ENCODE measurements at places on chromosomes 4 and X.

DNA sequence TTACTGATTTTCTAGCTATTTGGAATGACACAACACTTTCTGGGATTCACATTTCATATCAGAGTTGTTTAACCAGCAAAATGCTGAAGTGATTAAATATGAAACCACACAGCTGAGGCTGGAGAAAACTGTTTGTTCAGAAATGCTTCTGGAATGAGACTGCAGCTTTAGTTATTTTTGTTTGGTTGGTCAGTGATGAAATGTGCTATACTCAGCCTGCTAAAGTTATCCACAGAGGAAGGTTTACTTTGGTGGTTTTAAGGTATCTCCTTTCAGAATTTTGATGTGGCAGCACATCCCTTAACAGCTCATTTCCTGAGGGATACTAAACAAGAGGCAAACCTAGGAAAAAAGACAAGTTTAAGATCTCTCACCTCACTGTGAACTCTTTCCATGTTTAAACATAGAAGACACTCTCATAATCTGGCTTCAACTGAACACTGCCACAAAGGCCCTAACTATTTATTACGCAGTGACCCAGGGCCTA, 106.6 kb upstream of the PDE5A start:
- DNase-seq: no peak

DNA sequence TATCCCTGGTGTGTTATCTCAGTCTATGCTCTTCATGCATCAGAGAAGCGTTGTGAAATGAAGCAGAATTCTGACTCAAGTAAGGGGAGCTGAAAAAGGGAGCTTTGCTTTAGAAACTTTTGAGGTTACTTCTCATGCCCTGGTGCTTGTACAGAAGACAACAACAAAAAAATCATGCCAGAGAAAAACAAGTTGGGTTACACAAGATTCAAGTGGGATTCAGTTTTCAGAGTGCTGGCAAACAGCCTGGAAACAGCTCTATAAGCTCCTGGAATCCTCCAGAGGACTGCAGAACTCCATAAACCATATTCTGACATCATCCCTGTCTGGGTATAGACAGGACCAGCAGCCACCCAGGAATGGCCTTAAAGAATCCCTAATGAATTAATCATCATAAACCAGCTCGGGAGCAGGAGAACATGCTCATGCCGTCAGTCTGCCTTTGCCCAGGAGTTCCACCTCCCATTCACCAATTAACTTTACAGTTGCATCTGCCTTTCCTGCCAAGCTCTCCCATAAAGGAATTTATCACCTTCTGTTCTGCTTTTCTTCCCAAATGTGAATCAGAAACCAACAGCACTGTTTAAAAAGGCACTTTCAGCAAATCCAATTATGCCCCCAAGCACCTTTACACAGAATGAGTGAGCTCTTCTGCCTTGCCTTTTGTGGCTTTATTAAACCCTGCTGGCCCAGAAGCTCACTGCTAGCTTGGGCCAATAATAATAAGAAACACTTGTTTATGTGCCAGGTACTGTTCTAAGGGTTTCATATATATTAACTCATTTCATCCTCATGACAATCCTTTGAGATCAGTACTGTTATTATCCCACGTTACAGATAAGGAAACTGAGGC, 54.5 kb upstream of the FBXW7 start:
- no peak for DNase-seq

DNA sequence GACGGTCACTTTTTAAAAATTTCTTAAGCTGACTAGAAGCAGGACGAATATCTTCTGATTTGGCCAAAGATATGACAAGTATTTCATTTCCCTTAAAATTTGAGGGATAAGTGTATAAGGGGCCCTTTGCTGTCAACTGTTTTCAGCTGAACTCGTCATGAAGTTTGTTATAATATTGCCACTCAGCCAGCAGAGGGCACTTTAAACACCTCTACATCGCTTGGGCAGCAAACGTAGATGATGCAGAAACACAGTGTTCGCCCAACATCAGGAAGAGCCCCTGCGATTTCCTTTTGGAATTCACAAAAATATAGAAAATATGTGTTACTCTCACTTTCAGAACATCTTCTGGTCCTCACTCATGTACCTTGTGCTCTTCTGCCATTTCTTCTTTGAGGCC, 435.7 kb upstream of the FMR1 start:
- peak; percentile 13 for DNase-seq

- DNase-seq: no peak
Observed at GRCh38 chr4:89164400-89164799, 53.1 kb downstream of the TIGD2 start.

DNA sequence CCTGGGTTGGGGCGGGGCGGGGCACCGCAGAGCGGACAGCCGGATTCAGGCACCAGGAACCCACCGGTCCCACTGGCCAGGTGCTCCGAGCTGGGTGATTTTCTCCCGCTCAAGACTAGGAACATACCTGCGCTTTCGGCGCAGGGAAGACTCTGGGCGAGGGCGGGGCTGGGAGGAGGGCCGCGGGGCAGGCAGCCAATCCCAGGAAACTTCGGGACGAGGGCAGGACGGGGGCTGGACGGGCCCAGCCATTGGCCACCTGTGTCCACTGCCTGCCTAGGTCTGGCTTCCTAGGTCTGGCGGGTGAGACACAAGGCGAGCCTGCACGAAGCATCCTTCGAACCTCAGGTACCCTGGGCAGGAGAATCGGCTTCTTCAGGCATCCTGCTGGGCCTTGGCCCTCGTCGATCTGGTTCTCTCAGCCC, 274 bp upstream of the ERVMER34-1 start:
- DNase-seq: no peak

GRCh38 chr4:96913441-96914080, 1073.7 kb downstream of the PDHA2 start:
- DNase-seq: no peak

DNA sequence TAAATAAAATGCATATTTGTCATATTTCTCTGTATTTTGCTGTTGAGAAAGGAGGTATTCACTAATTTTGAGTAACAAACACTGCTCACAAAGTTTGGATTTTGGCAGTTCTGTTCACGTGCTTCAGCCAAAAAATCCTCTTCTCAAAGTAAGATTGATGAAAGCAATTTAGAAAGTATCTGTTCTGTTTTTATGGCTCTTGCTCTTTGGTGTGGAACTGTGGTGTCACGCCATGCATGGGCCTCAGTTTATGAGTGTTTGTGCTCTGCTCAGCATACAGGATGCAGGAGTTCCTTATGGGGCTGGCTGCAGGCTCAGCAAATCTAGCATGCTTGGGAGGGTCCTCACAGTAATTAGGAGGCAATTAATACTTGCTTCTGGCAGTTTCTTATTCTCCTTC, 3.3 kb downstream of the HTT start:
- no peak for DNase-seq

GRCh38 chrX:41781500-41781899, 57.5 kb downstream of the GPR82 start:
- peak; percentile 12 for DNase-seq

GRCh38 chr4:44583393-44583792, 68.0 kb downstream of the YIPF7 start:
- no peak for DNase-seq

DNA sequence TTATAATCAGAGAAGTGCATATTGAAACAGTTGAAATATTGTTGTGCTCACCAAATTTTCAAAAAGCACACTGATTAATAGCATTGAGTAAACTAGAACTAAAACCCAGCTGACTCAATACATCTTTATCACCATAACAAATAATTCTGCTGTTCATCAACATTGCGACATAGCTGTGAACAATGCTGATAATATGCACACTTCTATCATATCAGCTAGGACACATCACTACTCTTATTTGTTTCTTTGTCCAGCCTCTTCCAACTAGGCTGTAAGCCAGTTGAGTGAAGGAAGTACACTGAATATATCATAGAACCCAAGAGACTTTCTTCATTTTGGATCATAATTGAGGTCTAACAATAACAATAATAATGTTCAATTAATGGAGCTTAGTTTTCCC, 349.7 kb downstream of the IQCM start:
- DNase-seq: no peak

DNA sequence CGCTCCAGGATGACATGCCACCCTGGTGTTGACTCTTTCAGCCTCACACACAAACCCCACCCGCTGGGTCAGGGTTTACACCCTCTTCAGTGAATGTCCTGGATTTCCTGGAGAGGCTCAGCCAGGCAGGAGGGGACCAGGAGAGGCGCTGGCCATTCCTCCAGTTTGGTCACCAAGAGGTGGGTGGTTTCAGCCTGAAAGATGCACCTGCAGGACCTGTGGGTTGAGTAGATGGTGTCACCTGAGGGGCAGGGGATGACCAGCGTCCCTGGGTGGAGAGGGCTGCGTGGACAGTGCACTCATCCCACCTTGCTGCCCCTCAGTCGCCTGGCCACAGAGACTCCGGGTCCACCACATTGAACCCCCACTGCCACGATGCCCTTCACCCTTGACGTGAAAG, 179.7 kb downstream of the ASMT start:
- no peak for DNase-seq

- no peak for DNase-seq
Observed at GRCh38 chr4:184368290-184368689, 106.1 kb downstream of the IRF2 start.

- DNase-seq: no peak
Observed at GRCh38 chr4:178917756-178918155, 1475.5 kb upstream of the AGA start.

DNA sequence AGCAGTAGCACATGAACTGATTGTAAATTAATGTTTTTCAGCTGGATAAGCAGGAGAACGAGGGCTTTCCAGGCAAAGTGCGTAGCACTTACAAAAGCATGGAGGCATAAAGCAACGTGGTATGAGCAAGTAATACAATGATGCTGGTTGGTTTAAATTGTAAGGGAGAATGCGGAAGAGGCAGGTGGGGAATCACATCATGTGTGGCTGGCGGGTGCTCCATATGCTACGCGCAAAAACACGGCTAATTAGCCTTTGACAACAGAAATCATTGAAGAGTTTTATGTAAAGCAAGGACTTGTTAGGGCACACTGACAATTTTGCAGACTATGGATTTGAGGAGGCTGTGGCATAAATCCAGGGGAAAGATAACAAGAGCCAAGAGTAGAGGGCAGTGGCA, 14.6 kb downstream of the SYTL4 start:
- DNase-seq: no peak

GRCh38 chrX:5051831-5052491, 1176.7 kb downstream of the NLGN4X start:
- peak; percentile 93 for DNase-seq

GRCh38 chr4:128782076-128782715, 27.3 kb upstream of the JADE1 start:
- peak; percentile 8 for DNase-seq

DNA sequence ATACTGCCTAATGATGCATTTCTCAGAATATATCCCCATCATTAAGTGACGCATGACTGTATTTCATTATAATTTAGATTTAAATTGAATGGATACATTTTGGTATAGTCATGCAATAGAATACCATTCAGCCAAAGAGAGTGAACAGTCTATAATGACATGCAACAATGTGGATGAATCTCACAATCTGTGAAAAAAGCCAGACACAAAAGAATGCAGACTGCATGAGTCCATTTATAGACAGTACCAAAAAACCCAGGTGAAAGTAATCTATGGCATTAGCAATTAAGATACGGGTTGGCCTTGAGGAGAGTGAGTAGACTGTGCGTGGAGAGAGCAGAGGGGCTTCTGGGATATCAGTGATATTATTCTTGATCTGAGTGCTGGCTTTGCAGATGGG, 239.7 kb upstream of the PGRMC2 start:
- DNase-seq: no peak

- no peak for DNase-seq
Observed at GRCh38 chrX:78377186-78377585, 49.8 kb upstream of the CYSLTR1 start.

DNA sequence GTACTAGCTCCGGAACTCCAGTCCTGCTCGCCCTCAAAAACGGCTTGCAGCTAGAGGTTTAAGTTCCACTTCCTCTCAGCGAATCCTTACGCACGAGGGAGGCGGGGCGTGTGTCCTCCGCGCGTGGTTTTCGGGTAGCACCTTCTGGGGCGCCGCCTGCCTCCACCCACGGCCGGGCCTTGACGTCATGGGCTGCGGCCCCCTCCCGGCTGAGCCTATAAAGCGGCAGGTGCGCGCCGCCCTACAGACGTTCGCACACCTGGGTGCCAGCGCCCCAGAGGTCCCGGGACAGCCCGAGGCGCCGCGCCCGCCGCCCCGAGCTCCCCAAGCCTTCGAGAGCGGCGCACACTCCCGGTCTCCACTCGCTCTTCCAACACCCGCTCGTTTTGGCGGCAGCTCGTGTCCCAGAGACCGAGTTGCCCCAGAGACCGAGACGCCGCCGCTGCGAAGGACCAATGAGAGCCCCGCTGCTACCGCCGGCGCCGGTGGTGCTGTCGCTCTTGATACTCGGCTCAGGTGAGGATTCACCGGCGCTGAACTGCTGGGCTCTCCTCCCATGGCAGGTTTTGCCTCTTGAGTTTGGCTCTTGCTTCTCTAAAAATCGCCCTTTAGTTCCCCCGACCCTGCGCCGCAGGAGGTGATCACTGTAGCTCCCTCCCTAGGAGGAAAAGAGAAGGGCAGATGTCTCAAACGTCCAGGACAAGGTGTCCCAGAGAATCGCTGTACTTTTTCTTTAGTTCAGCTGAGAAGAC, at the start of gene AREG:
Gene AREG, plus strand, starts transcription at position 246 of the 752 bp plus-strand sequence. Its CDS starts 210 bp downstream, at position 456.
- DNase-seq: peak; percentile 32

DNA sequence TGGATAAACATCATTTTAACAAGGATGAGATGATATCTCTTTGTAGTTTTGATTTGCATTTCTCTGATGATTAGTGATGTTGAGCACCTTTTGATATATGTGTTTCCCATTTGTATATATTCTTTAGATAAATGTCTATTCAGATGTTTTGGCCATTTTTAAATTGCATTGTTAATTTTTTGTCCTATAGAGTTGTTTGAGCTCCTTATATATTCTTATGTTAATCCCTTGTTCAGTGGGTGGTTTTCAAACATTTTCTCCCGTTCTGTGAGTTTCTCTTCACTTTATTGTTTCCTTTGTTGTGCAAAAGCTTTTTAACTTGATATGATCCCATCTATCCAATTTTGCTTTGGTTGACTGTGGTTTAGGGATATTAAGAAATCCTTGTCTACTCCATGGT, 606.0 kb downstream of the CCSER1 start:
- no peak for DNase-seq

GRCh38 chr4:930028-930551, 2.0 kb downstream of the GAK start:
- DNase-seq: no peak

- DNase-seq: no peak
Observed at GRCh38 chrX:112968351-112969133, 127.9 kb upstream of the AMOT start.

- no peak for DNase-seq
Observed at GRCh38 chr4:176036585-176037205, 28.9 kb upstream of the WDR17 start.

GRCh38 chrX:98523026-98523425, 1639.3 kb downstream of the RPA4 start:
- DNase-seq: no peak

GRCh38 chrX:19742826-19743225, 144.6 kb downstream of the SH3KBP1 start:
- no peak for DNase-seq

DNA sequence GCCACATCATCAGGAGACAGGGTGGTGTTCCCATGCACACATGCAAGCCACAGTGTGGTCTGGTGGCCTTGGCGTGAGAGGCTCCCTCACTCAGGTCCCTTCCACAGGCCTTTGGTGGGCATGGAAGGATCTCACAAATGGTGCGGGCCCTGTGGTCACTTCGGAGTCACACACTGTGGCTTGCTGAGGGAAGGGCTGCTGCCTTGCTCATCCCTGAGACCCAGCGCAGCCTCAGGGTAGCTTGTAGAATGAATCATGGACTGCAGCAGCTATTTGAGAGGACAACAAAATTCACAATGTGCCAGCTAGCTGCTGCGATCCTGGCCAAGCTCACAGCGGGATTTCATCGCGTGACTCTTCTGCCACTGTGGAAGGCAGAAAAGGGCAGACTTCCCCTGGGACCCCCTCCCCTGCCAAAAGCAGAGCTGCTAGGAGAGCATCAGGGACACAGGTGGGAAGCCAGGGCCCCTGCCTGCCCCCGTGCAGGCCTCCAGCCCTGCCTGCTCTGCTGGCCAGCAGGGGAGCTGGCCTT, 106.4 kb downstream of the ABLIM2 start:
- no peak for DNase-seq

All from GDM1 (cell line).